ENCODE measurements at places on chromosomes 13 and 19.

DNA sequence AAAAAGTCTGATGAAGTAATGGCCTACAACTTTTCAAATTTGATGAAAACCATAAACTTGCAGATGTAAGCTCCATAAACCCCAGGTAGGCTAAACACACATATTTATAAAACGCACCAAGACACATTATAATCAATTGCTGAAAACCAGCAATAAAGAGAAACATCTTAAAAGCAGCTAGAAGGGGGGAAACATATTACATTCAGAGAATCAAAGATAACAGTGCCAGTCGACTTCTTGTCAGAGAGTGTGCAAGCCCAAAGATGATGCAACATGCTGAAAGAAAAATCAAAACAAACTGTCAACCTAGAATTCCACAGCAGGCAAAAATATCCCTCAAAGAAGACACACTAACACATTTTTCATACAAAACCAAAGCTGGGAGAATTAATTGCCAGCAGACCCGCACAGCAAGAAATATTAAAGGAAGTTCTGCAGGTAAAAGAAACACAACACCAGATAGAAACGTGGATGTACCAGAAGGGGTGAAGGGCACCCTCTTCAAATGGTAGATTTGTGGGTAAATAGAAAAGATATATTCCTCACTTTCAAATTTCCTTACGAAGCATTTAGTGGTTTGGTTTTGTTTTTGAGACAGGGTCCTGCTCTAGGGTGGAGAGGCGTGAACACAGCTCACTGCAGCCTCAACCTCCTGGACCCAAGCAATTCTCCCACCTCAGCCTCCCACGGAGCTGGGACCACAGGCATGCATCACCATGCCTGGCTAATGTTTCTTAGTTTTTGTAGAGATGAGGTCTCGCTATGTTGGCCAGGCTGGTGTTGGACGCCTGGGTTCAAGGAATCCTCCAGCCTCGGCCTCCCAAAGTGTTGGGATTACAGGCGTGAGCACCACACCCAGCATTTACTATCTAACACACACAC, 16.5 kb upstream of the ATP1A3 start:
- no peak for DNase-seq

- DNase-seq, result no peak
Observed at GRCh38 chr19:3975637-3976087, 4.8 kb upstream of the DAPK3 start.

DNA sequence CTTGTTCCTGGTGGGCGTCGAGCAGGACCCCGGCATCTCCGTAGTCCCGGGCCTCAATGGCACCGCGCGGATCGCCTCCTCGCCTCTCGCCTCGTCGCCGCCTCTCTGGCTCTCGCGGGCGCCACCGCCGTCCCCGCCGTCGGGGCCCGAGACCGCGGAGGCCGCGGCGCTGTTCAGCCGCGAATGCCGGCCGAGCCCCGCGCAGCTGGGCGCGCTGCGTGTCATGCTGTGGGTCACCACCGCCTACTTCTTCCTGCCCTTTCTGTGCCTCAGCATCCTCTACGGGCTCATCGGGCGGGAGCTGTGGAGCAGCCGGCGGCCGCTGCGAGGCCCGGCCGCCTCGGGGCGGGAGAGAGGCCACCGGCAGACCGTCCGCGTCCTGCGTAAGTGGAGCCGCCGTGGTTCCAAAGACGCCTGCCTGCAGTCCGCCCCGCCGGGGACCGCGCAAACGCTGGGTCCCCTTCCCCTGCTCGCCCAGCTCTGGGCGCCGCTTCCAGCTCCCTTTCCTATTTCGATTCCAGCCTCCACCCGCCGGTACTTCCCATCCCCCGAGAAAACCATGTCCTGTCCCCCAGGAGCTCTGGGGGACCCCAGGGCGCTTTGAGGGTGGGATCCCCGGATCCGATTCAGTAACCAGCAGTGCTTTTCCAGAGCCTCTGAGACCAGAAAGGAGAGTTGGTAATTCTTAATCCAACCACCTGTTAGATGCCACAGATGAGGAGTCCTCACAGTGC, 885 bp downstream of the MLNR start:
- DNase-seq, result no peak

GRCh38 chr13:95957331-95957730, 95.9 kb downstream of the UGGT2 start:
- DNase-seq, result no peak

DNA sequence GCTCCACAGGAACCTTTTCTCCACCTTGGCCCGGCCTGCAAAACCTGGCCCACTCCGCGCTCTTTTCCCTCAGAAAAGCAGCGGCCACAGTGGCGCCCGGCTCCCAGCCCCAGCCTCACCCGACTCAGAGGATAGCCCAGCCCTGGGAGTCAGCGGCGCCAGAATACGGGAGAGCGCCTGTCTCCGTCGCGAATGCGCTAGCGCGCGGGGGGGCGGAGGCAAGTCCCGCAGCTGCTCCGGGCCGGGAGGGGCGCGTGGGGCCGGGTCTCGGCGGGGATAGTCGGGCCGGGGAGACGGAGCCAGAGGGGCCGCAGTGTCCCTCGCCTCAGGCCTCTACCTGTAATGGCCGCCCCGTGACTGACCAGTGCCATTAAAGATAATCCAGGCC, at the start of gene ZFP30:
Gene ZFP30 (minus strand): TSS at position 165 of the 388 bp plus-strand sequence. CDS start 7,643 bp downstream, outside the sequence.
- peak; percentile 83 for DNase-seq

GRCh38 chr13:68535329-68535728, 1305.2 kb upstream of the PCDH9 start:
- no peak for DNase-seq

DNA sequence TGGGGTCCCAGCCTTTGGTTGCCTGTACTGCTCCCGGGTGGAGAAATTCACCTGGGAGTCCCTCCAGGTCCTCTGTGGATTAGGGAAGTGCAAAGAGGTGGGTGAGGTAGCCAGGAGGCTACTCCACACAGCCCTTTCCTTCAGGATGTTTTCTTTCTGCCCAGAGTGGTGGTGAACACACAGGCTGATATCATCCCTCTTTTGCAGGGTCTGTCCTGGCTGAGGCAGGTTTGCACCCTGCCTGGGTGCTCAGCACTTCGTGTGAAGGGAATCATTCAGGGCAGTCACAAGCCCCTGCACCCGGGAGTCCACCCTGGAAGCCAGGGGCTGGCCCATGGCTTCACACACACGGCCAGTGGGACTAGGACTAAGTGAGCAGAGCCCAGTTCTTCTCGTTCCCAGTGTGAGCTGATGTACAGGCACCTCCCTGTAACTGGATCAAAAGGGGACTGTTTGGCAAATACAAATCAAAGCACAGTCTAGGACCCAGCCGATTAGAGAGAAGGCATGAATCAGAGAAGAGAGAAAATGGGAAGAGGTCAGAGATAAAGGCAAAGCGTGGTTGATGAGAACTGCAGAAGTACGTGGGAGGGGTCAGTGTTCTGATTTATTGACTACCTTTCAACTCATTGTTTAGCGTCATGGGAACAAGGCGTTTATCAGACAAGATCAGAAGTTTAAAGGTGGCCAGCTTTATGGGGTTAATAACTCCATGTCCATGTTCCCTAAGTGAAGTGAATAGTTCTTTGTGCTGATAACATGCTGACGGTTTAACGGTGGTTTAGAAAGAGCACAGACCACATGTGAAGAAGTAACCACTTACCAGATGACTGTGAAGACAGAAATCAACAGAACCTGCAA, 30.4 kb upstream of the SPATA13 start:
- DNase-seq, result no peak

GRCh38 chr13:24683838-24684599, 3.8 kb downstream of the ATP12A start:
- DNase-seq, result peak; percentile 45

GRCh38 chr19:4455719-4456475, 1.7 kb downstream of the UBXN6 start:
- no peak for DNase-seq

DNA sequence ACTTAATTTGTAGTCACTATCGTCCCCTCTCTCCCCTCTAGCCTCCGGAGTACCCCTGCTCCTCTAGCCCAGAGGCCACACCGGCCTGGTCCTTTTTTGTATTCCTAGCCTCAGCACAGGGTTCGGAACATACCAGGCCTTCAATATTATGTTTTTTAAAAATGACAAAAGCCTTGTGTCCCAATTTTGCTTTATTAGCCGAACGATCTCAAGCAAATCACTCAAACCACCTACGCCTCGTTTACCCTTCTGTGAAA, 463 bp upstream of the POMP start:
- DNase-seq, result no peak

DNA sequence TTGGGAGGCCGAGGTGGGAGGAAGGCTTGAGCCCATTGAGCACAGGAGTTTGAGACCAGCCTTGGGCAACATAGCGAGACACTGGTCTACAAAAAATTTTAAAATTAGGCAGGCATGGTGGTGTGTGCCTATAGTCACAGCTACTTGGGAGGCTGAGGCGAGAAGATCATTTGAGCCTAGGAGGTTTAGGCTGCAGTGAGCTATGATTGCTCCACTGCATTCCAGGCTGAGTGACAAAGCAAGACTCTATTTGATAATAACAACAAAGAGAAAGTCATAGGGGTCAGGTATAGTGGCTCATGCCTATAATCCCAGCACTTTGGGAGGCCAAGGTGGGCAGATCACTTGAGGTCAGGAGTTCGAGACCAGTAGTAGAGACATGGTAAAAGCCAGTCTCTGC, 4.6 kb upstream of the SLC44A2 start:
- DNase-seq, result no peak

DNA sequence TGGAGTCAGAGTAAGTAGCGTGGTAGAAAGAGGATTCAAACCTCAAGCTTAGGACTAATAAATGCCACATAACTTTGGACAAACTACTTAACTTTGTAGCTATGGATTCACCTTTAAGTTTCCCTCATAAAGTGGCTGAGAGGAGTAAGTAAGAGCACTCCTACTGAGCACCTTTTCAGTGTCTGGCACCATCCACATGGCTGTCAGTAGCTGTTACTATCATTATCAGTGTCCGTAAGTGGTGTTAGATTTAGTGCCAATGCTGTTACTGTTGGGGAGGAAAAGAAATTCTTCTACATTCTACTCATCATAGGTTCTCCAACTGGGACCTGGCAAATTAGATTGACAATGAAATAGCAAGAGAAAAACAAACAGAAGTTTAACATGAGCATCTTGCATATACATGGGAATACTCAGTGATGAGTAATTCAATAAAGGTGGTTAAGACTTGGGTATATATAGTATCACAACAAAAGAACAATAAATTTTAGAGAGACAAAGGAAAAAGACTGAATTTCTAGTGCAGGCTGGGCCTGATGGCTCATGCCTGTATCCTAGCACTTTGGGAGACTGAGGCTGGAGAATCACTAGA, 165.6 kb upstream of the NBEA start:
- no peak for DNase-seq

DNA sequence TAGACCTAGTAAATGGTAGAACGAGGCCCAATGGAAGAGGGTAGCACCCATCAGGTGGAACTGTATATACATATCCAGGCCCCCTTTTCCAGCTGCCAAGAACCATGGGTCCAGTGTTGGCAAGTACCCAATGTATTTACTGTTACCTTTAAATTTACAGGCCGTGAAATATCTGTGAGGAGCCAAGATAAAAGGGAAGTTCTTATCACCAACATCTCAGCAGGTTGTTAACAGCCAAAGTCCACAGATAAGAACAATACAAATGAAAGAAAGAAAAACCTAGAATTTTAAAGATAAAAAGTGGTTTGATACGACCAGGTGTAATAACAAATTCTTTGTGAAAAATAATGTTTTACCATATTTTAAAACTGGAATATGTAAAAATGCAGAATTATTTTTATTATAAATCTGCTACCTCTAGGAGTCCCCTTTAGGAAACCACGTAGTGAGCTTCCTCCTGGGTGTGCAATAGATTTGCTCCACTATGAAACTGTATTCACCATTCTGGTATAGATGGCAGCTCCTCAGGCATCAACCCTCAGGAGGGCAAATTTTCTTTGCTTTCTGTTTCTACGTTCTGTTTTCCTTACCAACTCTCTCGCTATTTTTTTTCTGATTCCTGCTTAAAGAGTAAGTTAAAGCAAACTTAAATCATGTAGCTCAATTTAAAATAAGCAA, 292.2 kb upstream of the SLC10A2 start:
- no peak for DNase-seq

- DNase-seq, result no peak
Observed at GRCh38 chr13:99406799-99407201, 94.5 kb upstream of the TM9SF2 start.

- DNase-seq, result peak; percentile 92
Observed at GRCh38 chr19:50330365-50331078, 1.3 kb upstream of the KCNC3 start.

GRCh38 chr19:6672693-6673290, 2.8 kb upstream of the TNFSF14 start:
- no peak for DNase-seq

DNA sequence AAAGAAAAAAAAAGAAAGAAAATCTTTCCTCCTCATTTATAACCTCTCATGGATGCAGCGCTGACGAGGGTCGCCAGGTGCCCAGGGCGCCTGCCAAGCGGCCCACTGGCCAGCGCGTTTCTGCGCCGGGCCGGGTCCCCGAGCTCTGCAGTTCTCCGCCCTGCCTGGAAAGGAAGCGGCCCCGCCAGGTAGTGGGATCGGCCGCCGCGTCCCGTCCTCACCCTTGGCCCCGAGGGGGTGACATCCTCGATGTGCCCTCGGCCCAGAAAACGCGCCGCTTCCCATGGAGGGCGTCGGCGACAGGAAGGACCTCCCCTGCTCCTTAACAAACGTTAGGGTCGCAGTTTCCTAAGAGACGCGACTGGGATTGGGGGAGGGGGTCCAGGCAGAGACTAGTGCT, 56.9 kb downstream of the ZNF726 start:
- no peak for DNase-seq

DNA sequence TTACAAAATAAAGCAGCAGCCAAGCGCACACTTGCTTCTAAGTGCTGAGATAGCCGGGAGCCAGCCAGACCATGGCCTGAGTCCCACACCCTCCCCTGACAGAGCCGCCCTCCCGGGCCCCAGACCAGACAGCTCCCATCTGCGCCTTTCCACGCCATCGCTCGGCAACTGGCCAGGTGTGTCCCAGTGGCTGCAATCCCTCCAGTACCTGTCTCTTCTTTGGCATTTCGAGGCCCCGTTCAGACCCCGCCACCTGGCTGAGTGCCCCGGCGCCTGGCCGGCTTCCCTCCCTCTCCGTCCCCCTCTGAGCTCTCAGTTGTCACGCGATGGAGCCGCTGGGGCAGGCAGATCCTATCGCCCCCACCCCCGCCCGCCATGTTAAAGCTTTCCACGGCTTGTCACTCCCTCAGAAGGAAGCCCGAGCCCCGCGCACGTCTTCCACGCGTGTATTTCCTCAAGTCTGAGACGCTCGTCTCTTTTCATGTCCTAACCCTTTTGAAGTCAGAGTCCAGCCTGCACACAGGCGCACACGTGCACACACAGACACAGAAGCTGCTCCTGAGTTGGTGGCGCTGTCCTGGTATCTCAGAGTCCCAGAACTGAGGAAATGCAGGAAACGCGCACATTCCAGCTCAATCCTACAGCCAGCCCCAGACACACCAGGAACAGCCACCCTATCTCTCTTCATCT, 7.9 kb downstream of the MLLT1 start:
- DNase-seq, result no peak

GRCh38 chr13:26929971-26930730, 169.6 kb upstream of the GPR12 start:
- peak; percentile 53 for DNase-seq

- no peak for DNase-seq
Observed at GRCh38 chr19:32921624-32922023, 50.1 kb downstream of the CEP89 start.

DNA sequence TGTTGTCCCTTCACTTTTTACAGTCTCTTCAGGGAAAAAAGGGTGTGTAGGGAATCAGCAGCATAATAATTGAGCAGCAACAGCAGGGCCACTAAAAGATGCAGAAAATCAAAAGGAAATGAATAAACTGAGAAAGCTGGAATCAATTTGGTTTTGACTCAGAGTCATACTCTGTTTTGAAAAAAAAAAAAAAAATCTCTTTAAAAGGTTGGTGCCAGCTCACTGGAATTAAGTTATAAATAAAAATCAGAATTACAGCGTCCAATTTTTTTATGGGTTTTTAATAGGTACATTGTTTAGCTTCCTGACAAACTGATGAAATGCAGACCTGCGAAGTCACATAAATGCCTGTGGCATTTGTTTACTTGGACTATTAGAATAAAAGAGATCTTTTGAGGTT, 231.9 kb downstream of the COG6 start:
- no peak for DNase-seq

All from T47D (cell line).